Prostate gland (tissue), 2 donors: ENCODE measurements at places on chromosomes 1 and 21. TPM values are rescaled to one million over a fixed set of nuclear protein-coding genes. Genes with fewer than 3 reads are reported as not detected.

Gene HMCN1
- 9.9 TPM for total RNA-seq

Gene STYXL2
- total RNA-seq = 1.5 TPM

Gene C1orf35
- 23.5 TPM for total RNA-seq

Gene TMEM61
- 2.4 TPM for total RNA-seq

Gene NHLH1
- total RNA-seq = not detected

Gene HOOK1
- total RNA-seq = 12.0 TPM

Gene NPHS2
- not detected for total RNA-seq

Gene FASLG
- total RNA-seq = not detected

- no peaks in the 10 kb centered on the region for H3K4me1 ChIP-seq
- no peaks in the 10 kb centered on the region for H3K36me3 ChIP-seq
- H3K27me3 ChIP-seq = no peaks in the 10 kb centered on the region
- H3K27ac ChIP-seq = peak overlapping the region; percentile 92
Measured at GRCh38 chr1:31944205-31945089, 6.3 kb upstream of the PTP4A2 start.

GRCh38 chr21:14762734-14763694 lies 216.9 kb upstream of the SAMSN1 start:
- H3K4me3 ChIP-seq = no peak overlapping the region
- no peaks in the 10 kb centered on the region for H3K4me1 ChIP-seq
- H3K27ac ChIP-seq = no peak overlapping the region
- no peaks in the 10 kb centered on the region for H3K27me3 ChIP-seq

DNA sequence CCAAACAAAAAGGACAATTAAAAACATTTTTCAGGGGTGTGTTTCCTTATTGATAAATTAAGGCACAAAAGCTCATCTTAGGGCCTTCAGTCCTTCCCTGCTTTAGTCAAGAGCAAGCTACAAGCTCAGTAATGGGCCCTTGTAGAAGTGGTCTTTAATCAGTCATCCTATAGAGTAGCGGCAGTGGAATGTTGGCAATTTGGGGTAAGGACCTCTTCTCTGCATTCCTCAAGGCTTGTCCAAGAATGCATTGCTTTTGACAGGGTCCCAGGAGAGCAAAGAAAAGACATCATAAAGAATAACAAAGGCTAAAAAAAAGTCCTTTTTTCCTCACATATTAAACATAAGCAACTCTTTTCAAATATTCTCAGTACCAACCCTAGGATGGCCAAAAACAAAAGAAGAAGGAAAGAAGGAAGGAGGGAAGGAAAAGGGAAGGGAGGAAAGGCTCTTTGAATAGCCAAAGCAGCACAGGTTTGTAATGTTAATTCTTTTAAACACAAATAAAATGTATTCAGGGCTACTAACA lies 27.3 kb upstream of the CAMK1G start:
- no peaks in the 10 kb centered on the region for H3K27me3 ChIP-seq
- H3K36me3 ChIP-seq = no peaks in the 10 kb centered on the region
- H3K4me3 ChIP-seq = no peak overlapping the region

DNA sequence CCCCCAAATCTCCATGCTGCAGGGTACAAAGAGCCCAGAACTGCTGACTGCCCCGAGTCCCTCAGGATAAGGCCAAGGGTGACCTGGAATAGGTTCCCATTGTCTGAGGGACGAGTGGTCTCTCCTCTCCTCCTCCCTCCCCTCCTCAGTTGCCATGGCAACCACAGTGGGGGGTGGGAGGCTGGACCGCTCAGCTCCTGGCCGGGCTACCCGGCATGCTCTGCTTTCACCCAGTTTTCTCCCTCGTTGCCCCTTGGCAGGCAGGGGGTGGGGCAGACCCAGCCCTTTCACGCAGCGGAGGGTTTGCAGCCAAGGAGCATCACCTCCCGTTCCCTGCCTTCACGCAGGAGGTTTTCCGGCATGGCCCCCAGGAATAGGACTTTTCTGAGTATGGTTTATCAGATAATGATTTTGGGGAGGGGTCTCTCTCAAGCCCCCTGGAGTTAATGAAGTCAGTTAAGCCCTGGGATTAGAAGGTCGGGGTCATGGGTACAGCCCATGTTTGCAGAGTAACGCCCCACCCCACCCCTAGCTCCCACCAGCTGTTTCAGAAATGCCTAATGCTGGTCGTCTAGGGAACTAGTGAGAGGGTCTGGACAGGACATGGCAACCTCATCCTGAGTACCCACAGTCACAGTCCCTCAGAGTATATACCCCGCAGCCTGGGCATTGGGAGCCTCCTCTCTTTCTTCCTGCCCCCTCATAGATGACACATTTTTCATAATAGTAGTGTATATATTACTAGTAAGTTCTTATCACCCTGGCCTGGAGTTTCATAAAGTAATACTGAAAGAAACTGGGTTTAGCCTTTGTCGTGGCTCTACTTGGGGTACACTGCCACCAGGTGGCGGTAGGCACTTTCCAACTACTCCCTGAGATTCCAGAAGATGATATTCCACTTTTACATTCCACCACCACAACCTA lies 20.7 kb downstream of the C1QB start:
- H3K4me1 ChIP-seq = no peaks in the 10 kb centered on the region
- H3K36me3 ChIP-seq = no peaks in the 10 kb centered on the region
- no peak overlapping the region for H3K4me3 ChIP-seq
- no peak overlapping the region for H3K27ac ChIP-seq
- DNase-seq = no peak

GRCh38 chr1:224042557-224043118 lies 71.3 kb upstream of the FBXO28 start:
- DNase-seq = no peak
- H3K4me1 ChIP-seq = no peaks in the 10 kb centered on the region
- no peak overlapping the region for H3K27ac ChIP-seq

DNA sequence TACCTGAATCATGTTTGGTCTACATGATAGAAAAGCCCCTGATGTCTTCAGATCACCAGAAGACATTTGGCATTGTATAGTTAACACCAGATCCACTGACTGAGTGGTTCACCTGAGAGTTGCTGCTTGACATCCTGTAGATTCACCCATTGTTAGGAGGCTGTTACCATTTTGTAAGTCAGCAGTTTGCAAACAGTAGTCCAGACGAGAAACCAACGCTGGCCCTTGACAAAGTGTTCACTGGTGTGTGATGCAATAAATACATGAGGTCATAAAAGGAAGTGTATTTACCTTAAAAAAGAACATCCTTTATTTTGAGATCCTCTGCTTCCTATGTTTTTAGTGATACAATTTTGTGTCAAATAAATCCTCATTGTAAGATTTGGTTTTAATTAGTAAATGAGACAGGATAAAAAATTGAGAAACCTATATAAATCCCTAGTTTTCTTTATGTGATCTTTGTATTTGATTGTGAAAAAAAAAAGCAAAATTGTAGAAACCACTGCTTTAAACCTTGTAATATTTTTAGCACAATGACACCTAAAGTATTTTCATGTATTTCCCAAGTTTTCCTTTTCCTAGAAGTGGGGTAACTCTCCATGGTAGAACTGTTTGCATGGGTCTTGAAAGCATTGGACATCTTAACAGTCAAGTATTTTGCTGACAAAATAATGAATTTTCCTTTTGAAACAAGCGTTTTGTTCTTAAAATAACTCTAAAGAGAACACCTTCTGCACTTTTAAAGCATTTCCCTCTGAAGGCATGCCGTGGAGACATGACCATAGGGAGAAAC lies 204.3 kb downstream of the FGGY start:
- H3K27me3 ChIP-seq = no peaks in the 10 kb centered on the region
- no peaks in the 10 kb centered on the region for H3K4me1 ChIP-seq
- H3K36me3 ChIP-seq = no peaks in the 10 kb centered on the region
- no peak overlapping the region for H3K27ac ChIP-seq
- no peak overlapping the region for H3K4me3 ChIP-seq

GRCh38 chr1:225250432-225250831 lies 177.4 kb downstream of the LBR start:
- no peak for DNase-seq
- no peak overlapping the region for H3K27ac ChIP-seq
- H3K4me1 ChIP-seq = no peaks in the 10 kb centered on the region
- H3K27me3 ChIP-seq = no peaks in the 10 kb centered on the region
- no peaks in the 10 kb centered on the region for H3K36me3 ChIP-seq

DNA sequence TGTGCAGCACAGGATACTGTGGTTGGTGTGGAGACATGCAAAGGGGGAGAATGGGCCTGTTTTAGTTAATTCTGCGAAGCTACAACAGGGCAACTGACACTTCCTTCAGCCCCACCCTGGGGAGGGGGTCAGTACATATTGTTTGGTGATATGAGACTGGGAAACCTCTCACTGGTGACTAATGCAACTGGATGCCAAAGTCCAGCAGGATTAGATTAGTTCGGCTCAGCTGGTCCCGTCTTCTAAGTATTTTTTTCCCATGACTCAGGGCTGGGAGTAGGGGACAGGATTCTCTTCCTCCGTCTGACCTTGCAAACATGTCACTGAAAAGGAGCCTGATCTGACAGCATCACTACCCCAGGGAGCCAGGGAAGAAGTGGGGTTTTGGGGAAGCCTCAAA lies 43.0 kb downstream of the PLXNA2 start:
- H3K27ac ChIP-seq = no peak overlapping the region
- H3K4me3 ChIP-seq = no peak overlapping the region
- no peaks in the 10 kb centered on the region for H3K27me3 ChIP-seq
- DNase-seq = no peak
- H3K36me3 ChIP-seq = no peaks in the 10 kb centered on the region

DNA sequence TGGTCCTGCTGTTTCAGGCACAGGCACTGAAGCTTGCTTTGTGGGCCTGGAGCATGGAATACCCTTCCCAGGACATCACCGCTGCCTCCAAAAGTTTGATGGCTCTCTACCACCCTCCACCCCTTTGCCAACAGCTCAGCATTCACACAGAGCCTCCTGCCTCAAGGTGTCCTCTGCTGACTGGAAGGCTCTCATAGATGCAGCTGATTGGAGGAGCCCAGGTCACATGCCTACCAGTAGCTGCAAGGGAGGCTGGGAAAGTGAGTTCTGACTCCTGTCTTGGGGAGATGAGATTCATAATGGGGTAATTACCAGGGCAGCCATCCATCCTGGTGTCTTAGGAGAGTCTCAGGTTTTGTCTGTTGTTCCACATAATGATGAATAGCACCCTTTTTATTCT lies 124.8 kb upstream of the GRIK3 start:
- H3K27ac ChIP-seq = no peak overlapping the region
- DNase-seq = no peak
- H3K36me3 ChIP-seq = no peaks in the 10 kb centered on the region
- H3K4me1 ChIP-seq = no peaks in the 10 kb centered on the region
- peaks cover 2% of the 10 kb centered on the region for H3K27me3 ChIP-seq
- H3K4me3 ChIP-seq = no peak overlapping the region

- H3K4me1 ChIP-seq = no peaks in the 10 kb centered on the region
- H3K27ac ChIP-seq = peak overlapping the region; percentile 70
- DNase-seq = peak; percentile 68
Measured at GRCh38 chr1:215637041-215637573, 70.0 kb downstream of the KCTD3 start.

- H3K4me3 ChIP-seq = no peak overlapping the region
- H3K27ac ChIP-seq = no peak overlapping the region
- no peaks in the 10 kb centered on the region for H3K36me3 ChIP-seq
- DNase-seq = no peak
- H3K27me3 ChIP-seq = no peaks in the 10 kb centered on the region
- no peaks in the 10 kb centered on the region for H3K4me1 ChIP-seq
Measured at GRCh38 chr1:52444463-52444862, 40.1 kb downstream of the PRPF38A start.

DNA sequence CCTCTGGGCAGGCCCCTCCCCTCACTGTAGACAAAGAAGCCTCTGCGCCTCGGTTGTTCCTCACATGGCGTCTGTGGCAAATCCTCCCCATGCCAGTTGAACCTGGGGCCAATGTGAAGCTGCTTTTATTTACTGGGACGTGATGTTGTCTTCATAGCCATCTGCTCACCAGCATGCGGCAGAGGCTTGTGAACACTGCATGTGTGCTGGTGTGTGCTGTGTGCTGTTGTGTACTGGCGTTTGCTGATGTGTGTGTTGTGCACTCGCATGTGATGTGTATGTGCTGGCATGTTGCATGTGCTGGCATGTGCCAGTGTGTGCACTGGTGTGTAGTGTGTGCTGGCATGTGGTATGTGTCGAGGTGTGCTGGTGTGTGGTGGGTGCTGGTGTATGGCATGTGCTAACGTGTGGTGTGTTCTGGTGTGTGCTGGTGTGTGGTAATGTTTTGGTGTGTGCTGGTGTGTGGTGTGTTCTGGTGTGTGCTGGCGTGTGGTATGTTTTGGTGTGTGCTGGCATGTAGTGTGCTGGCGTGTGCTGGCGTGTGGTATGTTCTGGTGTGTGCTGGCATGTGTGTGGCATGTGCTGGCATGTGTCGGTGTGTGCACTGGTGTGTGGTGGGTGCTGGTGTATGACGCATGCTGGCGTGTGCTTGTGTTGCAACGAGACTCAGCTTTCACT lies 37.2 kb upstream of the TRAPPC10 start:
- no peak overlapping the region for H3K4me3 ChIP-seq
- no peaks in the 10 kb centered on the region for H3K4me1 ChIP-seq
- H3K36me3 ChIP-seq = no peaks in the 10 kb centered on the region
- no peaks in the 10 kb centered on the region for H3K27me3 ChIP-seq

GRCh38 chr1:9724706-9725476 lies 73.4 kb downstream of the PIK3CD start:
- H3K4me1 ChIP-seq = no peaks in the 10 kb centered on the region
- H3K27ac ChIP-seq = no peak overlapping the region
- H3K36me3 ChIP-seq = peaks cover 6% of the 10 kb centered on the region
- H3K27me3 ChIP-seq = no peaks in the 10 kb centered on the region

GRCh38 chr1:225242611-225243010 lies 185.2 kb downstream of the LBR start:
- no peaks in the 10 kb centered on the region for H3K36me3 ChIP-seq
- no peaks in the 10 kb centered on the region for H3K4me1 ChIP-seq
- DNase-seq = no peak
- H3K27ac ChIP-seq = no peak overlapping the region

DNA sequence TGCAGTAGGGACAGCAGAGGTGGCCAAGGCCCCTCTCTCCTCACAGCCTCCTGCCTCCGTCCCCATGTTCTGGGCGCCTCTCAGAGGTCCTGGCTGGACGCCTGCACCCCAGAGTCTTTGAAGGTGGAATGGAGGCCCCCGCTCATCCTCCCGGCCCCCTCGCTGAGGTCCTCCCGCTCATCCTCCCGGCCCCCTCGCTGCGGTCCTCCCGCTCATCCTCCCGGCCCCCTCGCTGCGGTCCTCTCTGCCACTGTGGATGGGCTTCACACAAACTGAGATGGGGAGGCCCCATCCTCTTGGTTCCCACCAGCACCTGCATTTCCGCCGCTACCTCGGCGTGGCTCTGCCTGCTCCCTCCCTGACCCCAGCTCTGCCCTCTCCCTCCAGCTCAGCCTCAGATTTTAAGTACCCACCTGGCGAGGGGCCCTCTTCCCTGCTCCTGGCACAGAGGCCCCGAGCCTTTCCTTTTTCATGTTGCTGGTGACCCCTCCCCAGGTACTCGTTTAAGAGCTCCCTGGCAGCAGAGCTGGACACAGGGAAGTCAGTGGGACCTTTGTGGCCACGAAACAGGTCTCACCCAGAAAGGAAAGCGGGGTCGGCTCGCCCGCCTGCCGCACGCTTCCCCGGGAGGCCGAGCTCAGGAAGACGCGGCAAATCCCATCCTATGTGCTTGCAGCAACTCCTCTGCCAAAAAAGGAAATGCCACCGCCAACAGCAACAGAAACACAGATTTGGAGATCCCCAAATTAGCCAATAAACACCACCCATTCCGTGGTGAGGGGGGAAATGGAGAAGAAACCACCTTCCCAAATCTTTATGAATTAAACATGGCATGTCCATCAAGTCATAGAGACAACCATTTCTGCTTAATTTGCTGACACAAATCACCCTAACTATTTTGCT lies 143.7 kb downstream of the PRDM16 start:
- H3K27me3 ChIP-seq = peaks cover 4% of the 10 kb centered on the region
- H3K4me3 ChIP-seq = no peak overlapping the region
- DNase-seq = no peak

GRCh38 chr1:196302981-196303380 lies 305.3 kb downstream of the KCNT2 start:
- H3K36me3 ChIP-seq = no peaks in the 10 kb centered on the region
- H3K27me3 ChIP-seq = no peaks in the 10 kb centered on the region
- H3K4me1 ChIP-seq = no peaks in the 10 kb centered on the region
- no peak for DNase-seq
- no peak overlapping the region for H3K4me3 ChIP-seq
- H3K27ac ChIP-seq = no peak overlapping the region
